T follicular helper cell (primary cell): ENCODE measurements at places on chromosomes 1 and 21.

- no peak for DNase-seq
Observed at GRCh38 chr1:207822124-207822601, 70.3 kb downstream of the CD46 start.

DNA sequence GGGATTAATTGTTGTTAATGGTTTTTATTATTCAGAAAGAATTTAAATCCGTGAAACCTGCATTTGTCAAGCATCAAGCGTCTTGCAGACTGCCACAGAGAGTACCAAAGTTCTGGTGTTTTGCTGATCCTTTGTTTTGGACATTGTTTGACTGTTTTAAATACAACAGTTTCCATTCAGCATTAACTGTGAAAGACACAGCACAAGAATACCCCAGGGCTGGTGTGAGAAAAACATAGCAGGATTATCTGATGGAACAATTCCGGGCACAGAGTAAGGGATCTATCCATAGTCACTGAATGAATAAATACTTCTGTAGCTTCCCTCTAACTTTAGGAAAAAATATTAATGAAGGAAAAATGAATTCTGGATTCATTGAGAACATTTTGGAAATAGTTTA, 202.3 kb downstream of the LTN1 start:
- no peak for DNase-seq

DNA sequence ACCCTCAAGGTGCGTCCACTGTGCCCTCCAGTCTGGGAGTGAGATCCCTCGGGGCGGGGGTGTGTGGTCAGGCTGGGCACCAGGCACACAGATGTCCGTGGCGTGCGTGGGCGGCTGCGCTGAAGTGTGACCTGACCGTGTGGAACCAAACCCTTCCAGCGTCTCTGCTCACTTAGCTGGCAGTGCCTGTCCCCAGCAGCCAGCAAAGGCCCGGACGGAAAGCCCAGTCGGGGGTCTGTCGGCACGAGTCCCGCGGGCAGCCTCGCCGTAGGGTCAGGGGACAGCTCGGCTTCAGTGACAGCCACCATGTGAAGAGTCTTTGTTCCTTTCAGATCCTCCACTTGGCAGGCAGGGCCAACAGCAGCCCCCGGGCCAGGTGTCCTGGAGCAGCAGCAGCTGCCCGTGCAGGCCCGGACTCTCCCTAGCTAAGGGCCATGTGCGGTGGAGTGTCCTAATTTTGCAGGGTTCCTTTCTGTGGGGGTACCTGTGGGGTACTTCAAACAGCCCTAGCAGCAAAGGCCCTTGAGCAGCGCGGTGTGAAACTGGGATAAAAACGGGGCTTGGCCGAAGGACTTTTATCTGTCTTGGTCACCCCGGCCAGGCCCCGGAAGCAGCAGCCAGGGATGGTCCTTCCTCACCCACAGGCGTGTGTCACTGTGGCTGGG, 11.6 kb downstream of the TTLL10 start:
- DNase-seq = no peak

DNA sequence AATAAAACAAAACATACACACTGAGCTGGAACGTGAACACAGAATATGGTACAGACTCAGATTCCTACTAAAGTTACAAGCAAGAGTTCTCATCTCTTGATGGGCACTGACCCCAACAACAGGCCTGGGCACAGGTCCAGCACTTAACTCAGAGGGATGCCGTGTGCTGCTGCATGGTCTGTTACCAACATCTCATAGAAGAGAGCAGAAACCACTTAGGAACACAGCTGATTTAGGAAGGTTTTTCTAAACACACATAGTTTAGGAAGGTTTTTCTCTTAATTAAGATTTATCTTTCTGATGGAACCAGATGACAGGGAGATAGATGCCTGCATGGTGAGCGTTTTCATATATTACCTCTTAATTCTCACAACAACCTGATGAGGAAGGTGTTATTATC, 1.5 kb downstream of the GCLM start:
- DNase-seq = no peak

- no peak for DNase-seq
Observed at GRCh38 chr1:99474350-99474893, 171.5 kb upstream of the PALMD start.

- DNase-seq = peak; percentile 67
Observed at GRCh38 chr1:30759718-30760281, 2.2 kb upstream of the LAPTM5 start.

DNA sequence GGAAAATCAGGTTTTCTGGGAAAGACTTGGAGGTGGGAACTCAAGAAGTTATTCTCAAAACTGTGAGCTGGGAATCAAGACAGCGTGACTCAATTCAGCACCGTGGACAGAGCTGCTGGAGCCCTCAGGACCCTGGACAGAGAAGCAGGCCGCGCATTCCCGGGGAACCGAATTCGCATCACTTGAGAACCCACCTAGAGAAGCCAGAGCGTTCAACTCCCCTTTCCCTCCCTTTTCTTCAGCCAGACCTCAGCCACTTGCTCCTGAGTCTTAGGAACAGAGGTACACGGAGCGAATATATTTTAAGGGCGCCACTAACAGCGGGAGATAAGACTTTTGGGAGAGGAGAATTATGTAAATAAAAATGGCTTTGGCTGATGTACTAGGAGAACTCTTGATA, 2.0 kb upstream of the LIN28A start:
- peak; percentile 72 for DNase-seq

DNA sequence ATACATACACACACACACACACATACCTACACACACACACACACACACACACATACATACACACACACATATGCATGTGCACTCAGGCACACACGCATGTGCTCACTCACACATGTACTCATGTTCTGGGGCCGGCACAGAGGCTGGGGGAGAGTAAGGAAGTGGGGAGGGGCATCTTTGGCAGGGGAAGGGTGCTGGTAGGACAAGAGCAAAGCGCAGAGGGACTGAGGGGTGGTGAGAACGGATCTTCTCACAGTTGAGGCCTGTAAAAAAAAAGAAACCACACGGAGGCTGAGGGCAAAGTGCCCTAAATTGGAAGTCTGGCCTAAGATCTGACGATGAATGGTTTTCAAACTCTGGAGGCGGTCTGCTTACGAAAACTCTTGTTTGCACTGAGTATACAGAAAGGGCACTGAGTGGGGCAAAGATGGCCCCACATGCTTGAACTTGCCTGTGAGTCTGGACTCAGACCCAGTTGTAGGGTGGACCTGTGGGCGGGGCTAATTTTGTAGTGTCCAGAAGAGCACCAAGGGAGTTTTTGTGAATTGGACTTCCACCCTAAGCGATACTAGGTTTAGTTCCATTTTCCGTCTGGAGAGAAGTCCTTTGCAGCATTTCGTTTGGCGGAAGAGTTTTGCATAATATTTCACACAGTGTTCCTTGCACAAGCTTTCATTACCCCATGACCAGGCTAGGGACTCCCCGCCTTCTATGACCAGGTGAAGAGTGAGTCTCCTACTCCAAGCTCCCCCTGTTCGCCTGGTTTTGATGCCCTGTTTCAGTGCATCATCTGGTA, 79.3 kb upstream of the LYST start:
- no peak for DNase-seq

DNA sequence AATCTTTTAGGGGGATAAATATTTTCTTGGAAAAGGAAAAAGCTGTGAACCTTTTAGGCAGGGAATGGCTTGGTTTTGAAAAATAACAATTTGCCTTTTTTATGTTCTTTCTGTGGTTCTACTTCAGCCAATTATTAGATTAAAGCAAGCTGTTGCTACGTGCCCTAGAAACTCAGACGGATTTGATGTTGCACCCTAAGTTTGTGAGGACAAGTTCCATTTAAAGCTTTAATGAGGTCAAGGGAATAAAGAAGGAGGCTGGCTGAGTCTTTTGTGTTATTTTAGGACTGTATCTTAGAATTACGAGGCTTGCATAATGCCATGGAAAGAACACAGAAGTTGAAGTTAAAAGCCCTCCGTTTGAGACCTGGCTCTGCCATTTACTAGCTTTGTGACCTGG, 216.9 kb downstream of the NUF2 start:
- no peak for DNase-seq

DNA sequence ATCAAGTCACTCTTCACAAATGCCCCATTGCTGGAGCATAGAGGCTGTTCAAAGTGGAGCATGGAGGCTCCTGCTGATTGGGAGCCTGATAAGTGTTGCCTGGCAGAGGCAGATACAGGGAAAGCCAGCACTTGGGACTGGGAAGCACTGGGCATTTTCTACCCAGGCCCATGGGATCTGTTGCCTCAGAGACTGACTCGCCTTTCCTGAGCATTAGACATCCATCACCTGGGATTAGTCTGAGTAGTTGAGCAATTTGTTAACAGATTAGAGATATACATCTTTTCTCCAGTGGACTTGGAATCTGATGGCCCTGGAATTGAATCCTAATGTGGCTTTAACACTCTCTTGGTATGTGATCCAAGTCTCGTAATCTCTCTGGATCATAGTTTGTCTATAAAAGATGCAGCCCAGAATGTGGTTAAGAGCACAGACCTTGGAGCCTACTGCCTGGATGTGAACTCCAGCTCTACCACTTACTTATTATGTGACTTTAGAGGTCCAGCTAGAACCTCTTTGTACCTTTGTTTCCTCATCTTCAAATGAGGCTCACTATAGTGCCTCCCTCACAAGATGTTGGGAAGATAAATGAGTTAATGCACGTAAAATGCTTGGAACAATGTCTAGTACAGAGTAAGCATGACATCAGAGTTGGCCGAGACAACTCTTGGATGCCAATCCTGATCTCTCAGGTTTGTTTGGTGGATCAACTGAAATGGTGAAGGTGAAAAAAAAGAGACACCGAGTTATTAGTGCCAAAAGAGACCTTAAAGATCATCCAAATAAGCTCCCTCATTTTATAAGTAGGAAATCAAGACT, 38.3 kb upstream of the NRDC start:
- no peak for DNase-seq

DNA sequence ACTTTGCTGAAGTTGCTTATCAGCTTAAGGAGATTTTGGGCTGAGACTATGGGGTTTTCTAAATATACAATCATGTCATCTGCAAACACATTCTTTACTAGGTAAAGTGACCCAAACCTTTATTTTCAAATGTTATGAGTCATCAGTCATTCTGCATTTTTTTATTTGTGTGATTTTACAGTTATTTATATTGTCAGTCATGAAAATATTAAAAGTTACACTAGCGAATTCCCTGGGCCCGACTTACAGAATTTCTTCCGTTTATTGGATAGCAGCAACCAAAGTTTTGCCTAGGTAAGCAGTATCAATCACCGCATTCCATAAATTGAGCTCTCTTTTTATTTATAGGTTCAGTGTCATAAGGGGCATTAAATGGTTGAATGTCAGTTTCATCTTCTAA, 13.8 kb downstream of the OR2M5 start:
- DNase-seq = no peak

- no peak for DNase-seq
Observed at GRCh38 chr1:205447457-205448341, 8.1 kb downstream of the BLACAT1 start.

- DNase-seq = no peak
Observed at GRCh38 chr1:245290836-245291235, 136.1 kb downstream of the KIF26B start.

- no peak for DNase-seq
Observed at GRCh38 chr1:24858277-24858676, 71.8 kb downstream of the RUNX3 start.

- no peak for DNase-seq
Observed at GRCh38 chr1:170164103-170164763, 18.5 kb downstream of the NTMT2 start.

- DNase-seq = no peak
Observed at GRCh38 chr21:28069450-28069923, 923.2 kb downstream of the LTN1 start.

DNA sequence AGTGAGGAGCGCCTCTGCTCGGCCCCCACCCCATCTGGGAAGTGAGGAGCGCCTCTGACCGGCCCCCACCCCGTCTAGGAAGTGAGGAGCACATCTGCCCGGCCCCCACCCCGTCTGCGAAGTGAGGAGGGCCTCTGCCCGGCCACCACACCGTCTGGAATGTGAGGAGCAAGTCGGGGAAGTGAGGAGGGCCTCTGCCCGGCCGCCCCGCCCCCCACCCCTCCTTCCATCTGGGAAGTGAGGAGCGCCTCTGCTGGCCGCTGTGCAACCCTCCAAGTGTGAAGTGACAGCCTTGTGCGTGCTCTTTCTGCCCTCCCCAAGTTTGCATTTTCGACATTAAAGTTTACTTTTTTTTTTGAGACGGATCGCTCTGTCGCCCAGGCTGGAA, 5.1 kb upstream of the ZZZ3 start:
- no peak for DNase-seq

DNA sequence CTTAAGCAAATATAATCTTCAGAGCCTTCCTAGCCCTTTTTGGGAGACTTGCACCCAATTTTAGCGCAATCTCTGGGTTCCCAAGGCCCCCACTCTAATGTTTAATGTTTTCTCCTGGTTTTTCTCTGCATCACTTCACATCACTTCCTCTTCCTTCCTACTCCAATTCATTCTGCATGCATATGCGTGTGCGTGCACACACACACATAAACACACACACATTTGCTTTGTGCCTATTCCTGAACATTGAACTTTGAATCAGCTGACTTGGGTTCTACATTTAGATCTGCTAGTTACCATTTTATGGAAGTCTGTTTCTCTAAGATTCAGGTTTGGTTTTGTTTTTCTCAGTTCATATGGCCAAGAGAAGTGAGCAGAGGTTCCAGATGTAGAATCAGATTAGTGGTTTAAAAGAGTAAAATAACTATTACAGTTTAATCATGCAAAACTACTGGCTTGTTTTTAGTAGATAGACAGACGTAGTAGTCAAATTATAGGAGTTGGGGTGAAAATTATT, 7.4 kb upstream of the EDEM3 start:
- DNase-seq = no peak

- DNase-seq = no peak
Observed at GRCh38 chr1:58755468-58755872, 28.4 kb downstream of the JUN start.

DNA sequence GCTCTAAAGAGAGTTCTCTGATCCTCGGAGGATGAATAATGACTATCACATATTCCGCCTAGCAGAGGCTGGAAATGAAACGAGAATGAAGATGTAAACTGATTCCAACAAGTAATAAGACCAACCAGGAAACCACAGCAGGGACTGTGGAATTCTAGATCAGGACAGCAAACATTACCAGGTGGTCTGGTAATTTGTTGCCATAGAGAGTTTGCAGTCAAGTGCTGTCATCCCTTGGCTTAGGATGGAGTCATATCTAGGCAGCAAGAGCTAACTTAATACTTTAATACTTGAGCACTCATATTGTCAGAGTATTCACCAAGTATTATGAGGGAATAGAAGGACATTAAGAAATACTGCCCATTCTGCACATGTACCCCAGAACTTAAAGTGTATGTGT, 45.1 kb upstream of the MUTYH start:
- DNase-seq = no peak

GRCh38 chr1:109527098-109527811, 12.4 kb upstream of the GPR61 start:
- DNase-seq = no peak
